ENCODE measurements at places on chromosomes 2 and 18. TPM values are rescaled to one million over a fixed set of nuclear protein-coding genes. Genes with fewer than 3 reads are reported as not detected.

GRCh38 chr18:62838475-62839098 is 123.2 kb downstream of the PHLPP1 start:
- DNase-seq: no peak

The CASP8 gene
- 10.0 TPM for total RNA-seq

DNA sequence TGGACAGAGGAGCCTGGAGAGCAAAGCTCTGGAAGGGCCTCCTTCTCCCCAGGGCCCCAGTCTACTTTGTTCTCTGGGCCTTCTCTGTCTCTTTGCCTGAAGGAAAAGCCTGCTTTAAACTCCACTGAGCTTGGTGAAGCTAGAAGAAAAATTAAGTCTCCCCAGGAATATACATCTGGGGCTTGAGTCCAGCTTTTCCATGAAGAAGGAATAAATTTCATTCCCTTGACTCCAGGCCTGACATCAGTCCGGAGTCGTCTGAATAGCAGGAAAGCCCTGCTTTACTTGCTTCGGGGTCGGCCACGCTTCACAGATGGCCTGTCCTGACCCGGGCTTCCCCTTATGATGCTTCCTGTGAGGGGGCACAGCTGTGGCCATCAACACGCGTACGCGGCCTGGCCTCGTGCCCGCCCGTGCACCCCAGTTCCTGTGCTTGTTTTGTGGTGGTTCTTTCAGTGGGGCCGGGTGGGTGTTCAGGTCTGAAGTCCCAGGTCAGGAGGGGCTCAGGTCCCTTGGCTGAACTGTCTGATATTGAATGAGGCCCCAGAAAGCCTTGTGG is 73.6 kb downstream of the ACOXL start:
- no peak for DNase-seq

The ELOA2 gene
- total RNA-seq: not detected

DNA sequence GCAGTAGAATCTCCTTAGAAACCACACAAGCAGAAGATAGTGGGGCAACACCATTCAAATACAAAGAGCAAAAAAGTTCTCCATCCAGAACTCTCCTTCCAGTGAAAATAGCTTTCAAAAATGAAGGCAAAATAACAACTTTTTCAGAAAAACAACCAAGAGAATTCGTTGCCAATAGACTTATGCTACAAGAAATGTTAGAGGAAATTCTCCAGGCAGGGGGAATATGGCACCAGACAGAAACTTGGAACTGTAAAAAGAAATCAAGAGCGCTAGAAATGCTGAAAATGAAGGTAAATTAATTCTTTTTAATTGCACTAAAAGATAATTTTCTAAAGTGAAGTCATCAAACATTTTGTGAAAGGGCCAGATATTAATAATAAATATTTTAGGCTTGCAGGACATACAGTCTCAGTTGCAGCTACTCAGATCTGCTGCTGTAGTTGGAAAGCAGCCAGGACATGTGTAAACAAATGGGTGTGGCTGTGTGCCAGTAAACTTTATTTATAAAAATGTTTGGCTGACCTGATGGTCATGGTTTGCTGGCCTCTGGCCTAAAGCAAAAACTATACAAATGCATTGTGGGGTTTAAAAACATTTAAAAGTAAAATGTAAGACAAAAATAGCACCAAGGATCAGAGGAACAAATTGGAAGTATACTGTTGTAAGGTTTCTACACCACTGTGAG is 73.7 kb upstream of the TGFA start:
- DNase-seq: peak; percentile 41

- peak; percentile 21 for DNase-seq
Measured at GRCh38 chr2:191977754-191978153, 130.9 kb upstream of the CAVIN2 start.

DNA sequence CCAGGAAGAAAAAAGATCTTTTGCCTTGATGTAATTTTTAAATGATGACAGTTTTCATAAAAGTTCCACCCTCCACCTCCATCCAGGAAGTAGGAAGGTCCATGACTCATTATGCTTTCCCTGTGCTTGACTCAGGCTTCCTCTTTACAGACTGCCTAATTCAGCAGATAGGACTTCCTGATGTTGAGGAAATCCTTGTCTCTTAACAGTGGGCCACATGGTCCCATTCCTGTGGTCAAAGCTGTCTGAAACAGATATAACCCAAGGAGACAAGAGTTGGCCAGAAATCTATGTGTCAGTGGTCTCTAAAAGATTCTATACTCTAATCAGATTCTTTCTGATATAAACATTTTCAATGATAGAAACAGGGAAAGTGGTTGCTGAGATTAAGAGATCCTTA is 119.1 kb downstream of the BAZ2B start:
- DNase-seq: peak; percentile 97

The BCL11A gene
- 0.64 TPM for total RNA-seq

DNA sequence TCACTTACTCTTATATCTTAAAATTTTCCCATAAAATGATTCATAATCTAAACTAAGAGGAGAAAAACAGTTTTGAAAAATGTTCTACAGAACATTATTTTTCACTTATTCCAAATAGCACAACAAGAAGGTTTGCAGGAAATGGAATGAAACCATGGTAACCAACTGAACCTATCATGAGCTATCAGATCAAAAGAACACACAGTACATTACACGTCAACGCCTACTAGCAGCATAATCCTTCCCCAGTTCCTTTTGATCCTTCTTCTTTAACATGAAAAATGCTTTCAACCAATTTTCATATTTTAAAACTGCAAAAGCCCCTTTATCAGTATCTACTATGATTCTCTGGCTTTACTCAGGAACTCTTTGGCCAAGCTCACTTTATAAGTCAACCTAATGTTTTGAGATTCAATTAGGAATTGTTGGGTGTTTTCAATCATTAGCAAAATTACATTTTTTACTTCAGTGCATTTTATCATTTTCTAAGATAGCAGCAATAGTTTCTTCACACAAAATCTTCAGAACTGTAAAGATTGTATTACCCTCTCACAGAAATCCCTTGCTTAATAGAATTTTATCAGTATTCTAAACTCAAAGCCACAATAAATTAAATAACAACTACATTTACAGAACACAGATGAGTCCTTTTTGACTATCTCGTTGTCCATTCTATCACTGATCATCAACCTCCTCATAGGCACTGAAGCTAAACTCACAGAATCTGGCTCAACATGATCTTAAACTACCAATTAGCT is 102.5 kb downstream of the CHN1 start:
- peak; percentile 67 for DNase-seq

DNA sequence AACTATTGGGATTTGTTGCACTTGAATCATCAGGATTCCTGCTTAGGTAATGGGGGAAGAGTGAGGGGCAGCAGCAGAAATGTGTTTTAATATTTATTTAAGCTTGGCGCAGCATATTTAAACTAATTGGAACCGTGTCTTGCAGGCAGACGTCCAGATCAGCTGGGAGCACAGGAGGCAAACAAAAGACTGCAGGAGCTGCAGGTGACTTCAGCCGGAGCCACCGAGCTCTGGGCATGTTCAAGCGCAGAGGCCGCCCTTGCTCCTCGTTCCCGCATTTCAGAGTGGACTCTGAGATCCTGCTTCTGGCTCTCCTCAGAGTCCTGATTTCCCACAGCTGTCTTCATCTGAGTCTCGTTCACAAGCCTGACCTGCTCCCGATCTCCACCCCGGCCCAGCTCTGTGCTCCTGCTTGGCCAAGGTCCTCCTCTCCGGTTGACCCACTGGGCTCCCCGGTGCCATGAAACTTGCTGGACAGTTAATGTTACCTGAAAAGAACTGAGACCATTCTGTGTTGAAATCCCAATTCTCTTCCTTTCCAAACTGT is 475.5 kb downstream of the SOX11 start:
- DNase-seq: no peak

DNA sequence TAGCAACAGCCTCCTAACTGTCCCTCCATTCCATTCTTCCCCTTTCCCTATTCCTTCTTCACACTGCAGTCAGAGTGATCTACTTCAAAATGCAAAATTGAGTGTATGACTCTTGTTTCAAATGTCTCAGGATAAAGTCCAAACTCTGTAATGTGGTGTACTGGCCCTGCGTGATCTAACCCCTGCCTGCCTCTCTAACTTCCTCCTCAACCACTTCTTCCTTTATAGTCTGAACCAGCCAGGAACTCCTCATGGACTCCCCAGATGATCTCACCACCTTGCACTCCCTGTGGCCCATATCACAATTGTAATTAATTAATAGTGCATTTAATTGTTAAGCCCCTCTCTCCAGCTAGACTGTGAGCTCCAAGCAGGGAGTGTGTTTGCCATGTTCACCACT is 3.1 kb upstream of the B3GNT2 start:
- no peak for DNase-seq

DNA sequence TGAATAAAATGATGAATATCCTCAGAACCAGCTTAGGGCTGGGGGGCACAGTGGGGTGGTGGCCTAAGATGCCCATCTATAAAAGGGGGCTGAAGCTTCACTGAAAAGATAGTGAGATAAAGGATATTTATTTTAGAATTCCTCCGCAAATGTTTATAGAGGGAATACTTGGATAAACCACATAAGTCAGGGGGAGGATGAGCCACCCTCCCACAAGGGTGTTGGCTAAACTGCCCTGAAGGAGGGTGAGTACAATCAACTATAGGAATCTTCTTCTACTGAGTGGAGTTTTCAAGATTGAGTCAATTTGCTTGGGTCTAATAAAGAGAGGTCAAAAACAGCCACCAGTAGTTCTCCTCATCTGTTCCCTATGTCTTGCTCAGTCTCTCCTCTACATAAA is 114.5 kb upstream of the TANK start:
- no peak for DNase-seq

The SERPINB8 gene
- total RNA-seq: 6.7 TPM

DNA sequence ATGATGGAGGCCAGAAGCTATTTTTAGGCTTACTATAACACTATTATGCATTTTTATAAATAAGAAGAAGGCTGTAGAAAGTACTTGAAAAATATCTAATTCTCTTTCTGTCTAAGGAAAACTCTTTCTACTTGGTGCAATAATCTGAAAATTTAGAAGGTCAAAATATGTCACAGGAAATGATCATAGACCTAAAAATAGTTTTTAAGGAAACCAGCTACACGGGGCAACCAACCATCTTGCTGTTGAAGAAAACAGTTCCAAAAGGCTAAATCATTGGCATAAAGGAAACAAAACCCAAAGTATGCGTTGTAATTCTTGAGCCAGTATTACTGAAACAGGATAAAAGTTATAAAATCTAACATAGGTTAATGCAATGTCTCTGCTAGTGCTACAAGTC is 40.2 kb downstream of the SOCS6 start:
- DNase-seq: peak; percentile 12

GRCh38 chr2:98188351-98189046 is 101.5 kb downstream of the VWA3B start:
- no peak for DNase-seq

DNA sequence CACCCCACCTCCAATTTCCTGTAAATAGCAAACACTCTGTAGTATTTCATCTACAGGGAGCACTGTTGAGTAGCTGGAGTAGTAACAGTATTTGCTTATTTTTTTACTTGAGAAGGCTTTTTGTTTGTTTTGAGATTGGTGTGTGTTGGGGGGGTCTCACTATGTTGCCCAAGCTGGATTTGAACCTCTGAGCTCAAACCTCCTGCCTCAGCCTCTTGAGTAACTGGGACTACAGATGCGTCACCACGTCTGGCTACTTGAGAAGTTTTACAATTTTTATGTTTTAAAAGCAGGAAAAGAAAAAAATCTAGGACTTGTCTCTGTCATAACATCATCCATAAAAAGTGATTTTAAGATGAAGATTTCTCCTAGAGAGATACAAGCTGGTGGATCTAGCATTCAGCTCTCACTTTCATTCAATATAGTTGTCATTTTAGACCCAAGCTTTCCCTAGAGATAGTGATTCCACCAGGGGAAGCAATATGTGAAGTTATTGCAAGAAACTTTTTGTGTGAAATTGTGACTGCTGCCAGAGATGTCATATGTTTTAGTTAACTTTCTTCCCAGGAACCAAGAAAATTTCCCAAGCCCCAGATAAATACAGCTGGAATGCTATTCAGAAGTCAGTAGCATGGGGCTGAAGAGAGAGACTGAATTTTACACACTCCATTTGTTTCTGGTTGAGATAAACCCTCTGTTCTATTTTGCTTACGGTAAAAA is 60.2 kb upstream of the MAP4K3 start:
- DNase-seq: no peak

GRCh38 chr2:196971574-196972279 is 45.2 kb upstream of the PGAP1 start:
- DNase-seq: no peak

GRCh38 chr2:190090148-190090547 is 27.6 kb upstream of the MSTN start:
- DNase-seq: no peak

The COPS9 gene
- 117 TPM for total RNA-seq

The NETO1 gene
- not detected for total RNA-seq

GRCh38 chr18:62341473-62341872 is 16.4 kb downstream of the TNFRSF11A start:
- peak; percentile 55 for DNase-seq

The BMP10 gene
- total RNA-seq: not detected

The VIT gene
- 0.26 TPM for total RNA-seq

DNA sequence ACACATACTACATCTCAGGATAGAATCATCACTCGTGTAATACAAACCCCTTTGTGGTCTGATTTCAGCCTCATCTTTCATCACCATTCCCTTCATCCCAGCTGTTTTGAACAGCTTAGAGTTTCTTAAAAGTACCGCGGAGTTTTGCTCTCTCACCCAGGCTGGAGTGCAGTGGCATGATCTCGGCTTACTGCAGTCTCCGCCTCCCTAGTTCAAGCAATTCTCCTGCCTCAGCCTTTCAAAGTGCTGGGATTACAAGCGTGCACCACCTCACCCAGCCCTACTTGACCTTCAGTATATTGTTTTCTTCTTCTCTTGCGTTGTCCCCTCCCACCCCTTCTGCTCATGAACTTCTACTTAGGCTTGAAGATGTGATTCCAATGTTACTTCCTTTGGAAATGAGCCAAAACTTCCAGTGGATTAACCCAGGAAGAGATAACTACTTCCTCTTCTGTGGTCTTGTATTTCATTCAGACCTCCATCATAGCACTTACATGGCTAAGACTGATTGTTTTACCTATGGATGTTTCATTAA is 15.8 kb downstream of the ERLEC1 start:
- no peak for DNase-seq

The TUBB8B gene
- total RNA-seq: not detected

GRCh38 chr2:53334610-53335009 is 433.0 kb upstream of the CHAC2 start:
- DNase-seq: no peak

The DES gene
- not detected for total RNA-seq

- DNase-seq: no peak
Measured at GRCh38 chr2:152407806-152408205, 72.8 kb downstream of the FMNL2 start.

- DNase-seq: no peak
Measured at GRCh38 chr18:3790703-3791102, 340.7 kb downstream of the TGIF1 start.

GRCh38 chr2:2633017-2633416 is 301.9 kb upstream of the MYT1L start:
- DNase-seq: no peak

- no peak for DNase-seq
Measured at GRCh38 chr2:136010126-136010525, 24.7 kb upstream of the DARS1 start.

DNA sequence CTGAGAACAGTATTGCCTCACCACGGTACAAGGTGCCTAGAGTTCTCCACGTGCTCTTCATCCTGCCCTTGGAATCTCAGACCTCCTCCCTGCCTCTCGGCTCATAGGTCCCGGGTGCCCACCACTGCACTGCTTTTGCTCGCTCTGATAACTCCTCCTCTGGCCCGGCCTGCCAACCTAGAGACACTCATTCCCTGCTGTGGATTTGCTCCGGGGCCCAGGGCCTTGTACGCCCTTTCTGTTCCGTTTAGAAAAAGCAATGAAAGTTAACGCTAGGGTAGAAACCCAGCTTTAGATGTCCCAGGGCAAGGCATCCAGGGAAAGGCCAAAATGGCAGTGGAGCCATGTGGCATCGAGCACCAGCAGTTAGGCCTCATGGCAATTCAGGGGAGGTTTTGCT is 253.9 kb downstream of the VAPA start:
- DNase-seq: no peak

The TUBA3D gene
- not detected for total RNA-seq

The TLX2 gene
- not detected for total RNA-seq
